PC-3 (cell line): ENCODE measurements at places on chromosomes 11 and 22. TPM values are rescaled to one million over a fixed set of nuclear protein-coding genes. Genes with fewer than 3 reads are reported as not detected.

- DNase-seq = no peak
- H3K27me3 ChIP-seq = no peaks in the 10 kb centered on the region
- no peak overlapping the region for H3K4me3 ChIP-seq
- peaks cover 4% of the 10 kb centered on the region; the same call in 1 of the 2 replicates for H3K4me1 ChIP-seq
Observed at GRCh38 chr22:29037340-29037932, 24.2 kb downstream of the C22orf31 start.

- no peak overlapping the region for H3K27ac ChIP-seq
- no peak overlapping the region for H3K4me3 ChIP-seq
- no peaks in the 10 kb centered on the region for H3K4me1 ChIP-seq
- no peaks in the 10 kb centered on the region for H3K36me3 ChIP-seq
Observed at GRCh38 chr11:127066401-127067090, 66.0 kb upstream of the KIRREL3 start.

The KCNQ1 gene
- total RNA-seq = 0.40 and 3.0 TPM in 2 replicates

The SELENOO gene
- 32.8 and 37.4 TPM in 2 replicates for total RNA-seq

DNA sequence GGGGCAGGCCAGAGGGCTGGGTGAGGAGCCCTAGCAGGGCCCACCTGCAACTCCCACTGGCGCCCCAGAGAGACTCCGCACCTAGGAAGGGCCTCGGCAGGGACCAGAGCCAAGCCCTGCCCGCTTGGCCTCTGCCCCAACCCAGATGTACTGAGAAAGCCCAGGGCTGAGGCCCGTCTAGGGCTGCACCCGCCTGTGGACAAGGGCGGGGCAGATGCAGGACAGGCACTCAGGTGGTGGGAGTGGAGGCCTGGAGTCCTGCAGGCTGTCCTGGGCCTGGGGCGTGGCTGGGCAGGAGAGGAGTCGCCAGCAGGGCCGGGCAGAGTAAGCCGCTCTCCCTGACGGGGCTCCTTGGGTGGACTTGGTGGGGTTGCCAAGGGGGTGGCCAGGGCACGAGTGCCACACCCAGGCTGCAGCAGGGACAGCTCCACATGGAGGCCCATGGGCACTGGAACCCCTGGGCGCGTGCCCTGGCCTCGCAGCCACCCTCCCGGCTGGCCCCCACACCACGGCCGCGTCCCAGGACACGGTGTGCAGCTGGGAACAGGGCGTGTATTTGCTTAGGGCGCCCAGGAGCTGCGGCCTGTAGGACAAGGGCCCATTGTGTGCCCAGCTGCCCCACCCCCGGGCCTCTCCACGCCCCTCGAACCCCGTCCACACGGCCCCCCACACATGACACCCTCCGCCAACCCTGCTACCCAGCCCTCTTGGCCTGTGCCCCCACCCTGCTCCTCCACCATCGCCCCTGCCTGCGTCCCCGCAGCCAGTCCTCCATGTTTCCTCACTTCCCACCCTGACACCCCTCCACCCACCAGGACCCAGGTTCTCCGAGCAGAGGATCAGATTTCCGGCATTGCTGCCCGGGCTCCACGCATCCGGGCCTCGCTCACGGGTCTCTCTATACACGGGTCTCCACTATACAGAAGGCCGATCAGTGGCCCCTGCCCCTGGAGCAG, 11.3 kb upstream of the PIM3 start:
- H3K4me1 ChIP-seq = peaks cover 42% of the 10 kb centered on the region
- no peaks in the 10 kb centered on the region for H3K27me3 ChIP-seq
- no peak overlapping the region; the same call in 1 of the 2 replicates for H3K4me3 ChIP-seq
- H3K27ac ChIP-seq = peak overlapping the region; percentile 81
- H3K36me3 ChIP-seq = no peaks in the 10 kb centered on the region

GRCh38 chr22:26753125-26753862, 95.9 kb downstream of the MIAT start:
- no peak for DNase-seq
- no peak overlapping the region for H3K27ac ChIP-seq
- no peak overlapping the region for H3K4me3 ChIP-seq
- no peaks in the 10 kb centered on the region for H3K27me3 ChIP-seq

GRCh38 chr11:129910360-129910759, 15.0 kb upstream of the NFRKB start:
- H3K4me1 ChIP-seq = peaks cover 9% of the 10 kb centered on the region
- H3K36me3 ChIP-seq = peaks cover 3% of the 10 kb centered on the region; the same call in 1 of the 2 replicates
- no peak overlapping the region for H3K27ac ChIP-seq
- no peak overlapping the region for H3K4me3 ChIP-seq
- H3K27me3 ChIP-seq = no peaks in the 10 kb centered on the region
- no peak for DNase-seq

GRCh38 chr11:88849368-88849767, 216.4 kb downstream of the GRM5 start:
- peak; percentile 97 for DNase-seq
- H3K27ac ChIP-seq = peak overlapping the region; percentile 83
- peaks cover 25% of the 10 kb centered on the region for H3K4me1 ChIP-seq
- no peak overlapping the region for H3K4me3 ChIP-seq
- no peaks in the 10 kb centered on the region for H3K36me3 ChIP-seq

The NUDT22 gene
- 98.3 and 102 TPM in 2 replicates for total RNA-seq

DNA sequence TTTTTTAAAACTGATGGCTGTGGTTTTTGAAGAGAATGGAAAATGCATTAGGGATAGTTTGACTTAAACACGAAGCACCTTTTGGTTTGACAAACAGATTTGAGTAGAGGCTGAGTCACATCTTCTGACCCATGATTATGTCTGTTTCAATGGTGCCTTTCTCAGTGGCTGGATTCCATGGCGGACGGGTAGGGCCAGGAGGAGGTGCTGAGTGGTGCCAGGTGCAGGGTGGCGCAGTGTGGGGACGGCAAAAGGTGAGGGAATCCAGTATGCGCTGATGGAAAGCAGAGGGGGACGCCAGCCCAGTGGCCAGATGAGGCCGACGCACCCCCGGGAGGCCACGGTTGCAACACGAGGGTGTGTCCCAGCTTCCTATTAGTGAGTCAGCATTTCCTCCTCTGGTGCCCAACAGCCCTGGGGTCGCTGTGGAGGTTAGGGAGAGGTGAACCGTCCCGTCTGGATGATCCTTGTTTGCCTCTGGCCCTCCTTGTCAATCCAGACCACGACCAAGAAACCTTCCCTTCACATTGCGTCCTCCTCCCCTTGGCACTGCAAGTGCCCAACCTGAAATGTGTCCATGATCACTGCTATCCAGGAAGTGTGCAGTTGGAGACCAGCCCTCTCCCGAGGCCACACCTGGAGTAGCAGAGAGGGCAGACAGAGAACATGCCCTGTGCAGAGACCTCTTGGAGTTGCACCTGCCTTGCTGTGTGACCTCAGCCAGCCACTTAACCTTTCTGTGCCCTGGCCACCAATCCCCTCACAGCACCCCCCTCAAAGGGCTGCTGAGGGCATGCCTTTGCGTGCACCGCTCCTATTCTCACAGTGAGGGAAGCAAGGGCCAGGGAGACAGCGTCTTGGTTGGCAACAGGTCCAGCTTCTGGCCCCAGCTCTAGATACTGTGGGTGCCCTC, 32.5 kb upstream of the ATXN10 start:
- H3K36me3 ChIP-seq = no peaks in the 10 kb centered on the region
- peak overlapping the region; percentile 96 for H3K27ac ChIP-seq
- H3K27me3 ChIP-seq = no peaks in the 10 kb centered on the region
- H3K4me3 ChIP-seq = peak overlapping the region; percentile 41; the same call in 1 of the 2 replicates
- H3K4me1 ChIP-seq = peaks cover 23% of the 10 kb centered on the region
- peak; percentile 77 for DNase-seq

DNA sequence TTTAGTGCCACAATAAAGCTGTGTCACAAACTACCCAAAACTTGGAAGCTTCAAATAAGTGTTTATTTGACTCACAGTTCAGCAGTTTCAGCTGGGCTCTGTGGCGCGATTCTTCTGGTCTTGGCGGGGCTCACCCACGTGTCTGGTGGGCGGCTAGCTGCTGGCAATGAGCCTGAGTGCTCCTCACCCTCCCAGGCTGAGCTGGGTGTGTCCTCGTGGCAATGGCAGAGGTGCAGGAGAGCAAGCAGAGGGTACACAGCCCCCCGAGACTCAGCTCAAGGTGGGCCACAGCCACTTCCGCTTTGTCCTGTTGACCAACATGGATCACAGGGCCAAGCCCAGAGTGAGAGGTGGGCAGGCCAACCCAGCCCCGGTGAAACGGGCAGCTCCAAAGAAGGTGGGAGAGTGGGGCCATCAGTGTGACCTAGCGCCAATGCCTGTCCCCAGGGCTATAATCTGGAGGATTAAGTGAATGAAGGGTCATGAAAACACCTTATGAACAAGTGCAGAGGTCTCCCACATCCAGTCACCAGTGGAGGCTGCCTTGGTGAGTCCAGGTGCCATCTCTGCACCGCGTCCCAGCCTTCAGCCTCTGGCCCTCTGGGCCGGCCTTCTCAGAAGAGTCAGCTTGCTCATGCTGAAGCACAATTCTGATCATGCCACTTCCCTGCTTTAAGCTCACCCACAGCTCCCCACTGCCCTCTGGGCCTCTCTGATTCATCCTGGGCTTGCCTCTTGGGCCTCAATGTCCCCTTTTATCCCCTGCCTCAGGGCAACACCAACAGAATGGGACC, 74.6 kb upstream of the RTL6 start:
- H3K4me3 ChIP-seq = no peak overlapping the region
- H3K27ac ChIP-seq = no peak overlapping the region
- no peaks in the 10 kb centered on the region for H3K36me3 ChIP-seq
- no peaks in the 10 kb centered on the region for H3K27me3 ChIP-seq
- no peak for DNase-seq
- 0 out of 2 replicates have a peak, but pooled peaks cover 5% of the 10 kb centered on the region for H3K4me1 ChIP-seq

DNA sequence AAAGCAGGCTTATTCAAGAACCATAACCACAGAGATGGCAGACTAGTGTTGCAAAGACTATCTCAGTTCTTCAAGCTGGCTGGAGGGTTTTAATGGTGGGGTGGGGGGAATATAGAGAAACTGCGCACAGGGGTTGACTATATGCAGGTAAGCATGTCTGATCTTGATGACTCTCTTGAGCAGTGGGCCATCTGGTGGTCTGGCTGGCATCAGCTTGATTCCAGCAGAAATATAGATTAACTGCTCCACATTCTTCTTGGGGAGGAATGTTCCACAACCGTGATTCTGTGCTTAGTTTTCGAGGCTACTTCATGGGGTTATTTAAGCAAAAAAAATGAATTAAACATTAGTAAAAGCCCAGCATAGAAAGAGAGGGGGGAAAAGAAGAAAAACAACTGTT, 158.8 kb upstream of the PGR start:
- H3K4me3 ChIP-seq = no peak overlapping the region
- no peak overlapping the region for H3K27ac ChIP-seq
- no peaks in the 10 kb centered on the region for H3K4me1 ChIP-seq
- H3K36me3 ChIP-seq = no peaks in the 10 kb centered on the region
- DNase-seq = no peak

- H3K27me3 ChIP-seq = no peaks in the 10 kb centered on the region
- H3K4me1 ChIP-seq = peaks cover 34% of the 10 kb centered on the region
- DNase-seq = no peak
- no peak overlapping the region for H3K4me3 ChIP-seq
- H3K27ac ChIP-seq = no peak overlapping the region
- H3K36me3 ChIP-seq = no peaks in the 10 kb centered on the region
Observed at GRCh38 chr11:96265220-96265737, 77.7 kb downstream of the MAML2 start.

- no peaks in the 10 kb centered on the region for H3K27me3 ChIP-seq
- no peaks in the 10 kb centered on the region for H3K36me3 ChIP-seq
- no peak overlapping the region for H3K27ac ChIP-seq
- no peak overlapping the region for H3K4me3 ChIP-seq
Observed at GRCh38 chr22:23107487-23108248, 34.1 kb downstream of the RSPH14 start.

DNA sequence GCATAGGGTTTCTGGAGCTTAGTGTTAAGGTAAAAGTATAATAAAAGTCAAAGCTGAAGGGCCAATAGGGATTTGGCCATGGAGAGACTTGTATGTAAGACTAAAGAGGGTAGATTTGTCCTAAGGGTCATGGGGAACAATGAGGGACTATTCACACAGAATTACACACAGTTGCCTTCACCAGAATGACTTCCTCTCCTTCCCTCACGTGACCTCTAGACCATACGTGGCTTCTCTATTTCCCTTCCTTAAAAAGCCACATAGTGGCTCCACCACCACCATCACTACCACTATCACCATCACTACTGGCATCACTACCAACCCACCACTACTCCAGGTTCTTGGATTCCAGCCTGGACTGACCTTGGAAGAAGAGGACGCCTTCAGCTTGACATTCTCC, 2.8 kb downstream of the HPX start:
- no peak for DNase-seq
- H3K36me3 ChIP-seq = no peaks in the 10 kb centered on the region
- no peaks in the 10 kb centered on the region for H3K4me1 ChIP-seq
- no peak overlapping the region for H3K4me3 ChIP-seq
- H3K27ac ChIP-seq = no peak overlapping the region
- H3K27me3 ChIP-seq = no peaks in the 10 kb centered on the region

DNA sequence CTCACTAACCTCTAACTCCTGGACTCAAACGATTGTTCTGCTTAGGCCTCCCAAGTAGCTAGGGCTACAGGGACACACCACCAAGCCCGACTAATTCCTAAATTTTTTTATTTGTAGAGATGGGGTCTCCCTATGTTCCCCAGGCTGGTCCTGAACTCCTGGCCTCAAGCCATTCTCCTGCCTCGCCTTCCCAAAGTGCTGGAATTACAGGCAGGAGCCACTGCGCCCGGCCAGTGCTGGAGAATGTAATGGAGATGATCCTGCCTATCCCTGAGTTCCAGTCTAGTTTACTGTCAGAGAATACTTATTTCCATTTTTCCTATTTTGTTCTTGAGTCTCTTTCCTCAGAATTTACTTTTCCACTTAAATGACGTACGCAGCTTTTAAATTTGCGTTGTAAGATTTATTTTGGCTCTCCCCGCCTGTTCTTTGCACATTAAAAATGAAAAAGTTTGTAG, at the start of gene CHEK1:
TSS of gene CHEK1 (plus strand) at position 408 of the 458 bp plus-strand sequence. CDS start 1,606 bp downstream, outside the sequence.
- H3K4me3 ChIP-seq = peak within 1 kb of the TSS; percentile 80
- H3K27ac ChIP-seq = peak within 1 kb of the TSS; percentile 89
- H3K4me1 ChIP-seq = peaks cover 34% of the 10 kb centered on the region
- H3K36me3 ChIP-seq = peaks cover 31% of the 10 kb centered on the region
- no peaks in the 10 kb centered on the region for H3K27me3 ChIP-seq

DNA sequence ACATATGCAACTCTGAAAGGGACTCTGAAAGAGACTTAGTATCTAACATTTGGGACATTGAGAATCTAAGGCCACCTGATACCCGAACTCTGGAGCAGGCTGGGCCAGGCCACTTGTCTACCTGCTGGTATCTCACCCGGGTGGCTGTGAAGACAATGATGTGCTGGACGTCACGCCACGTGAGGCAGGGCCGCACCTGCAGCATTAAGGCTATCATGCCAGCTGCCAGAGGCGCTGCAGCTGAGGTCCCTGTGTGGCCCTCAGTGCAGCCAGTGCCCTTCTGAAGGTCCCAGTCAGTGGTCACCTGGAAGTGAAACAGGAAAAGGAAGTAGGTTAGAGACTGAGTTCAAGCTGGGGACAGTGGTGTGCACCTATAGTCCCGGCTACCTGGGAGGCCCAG, 12.4 kb downstream of the PCSK7 start:
- H3K4me1 ChIP-seq = peaks cover 14% of the 10 kb centered on the region
- DNase-seq = no peak
- H3K27me3 ChIP-seq = no peaks in the 10 kb centered on the region
- no peak overlapping the region for H3K27ac ChIP-seq

The MPZL3 gene
- total RNA-seq = 7.0 and 8.4 TPM in 2 replicates

- peaks cover 94% of the 10 kb centered on the region for H3K27me3 ChIP-seq
- no peaks in the 10 kb centered on the region for H3K4me1 ChIP-seq
- no peaks in the 10 kb centered on the region for H3K36me3 ChIP-seq
- no peak overlapping the region for H3K27ac ChIP-seq
Observed at GRCh38 chr11:118012083-118012669, 26.0 kb downstream of the IL10RA start.
